Common myeloid progenitor, CD34-positive (primary cell): ENCODE measurements at places on chromosomes 7 and 10.

DNA sequence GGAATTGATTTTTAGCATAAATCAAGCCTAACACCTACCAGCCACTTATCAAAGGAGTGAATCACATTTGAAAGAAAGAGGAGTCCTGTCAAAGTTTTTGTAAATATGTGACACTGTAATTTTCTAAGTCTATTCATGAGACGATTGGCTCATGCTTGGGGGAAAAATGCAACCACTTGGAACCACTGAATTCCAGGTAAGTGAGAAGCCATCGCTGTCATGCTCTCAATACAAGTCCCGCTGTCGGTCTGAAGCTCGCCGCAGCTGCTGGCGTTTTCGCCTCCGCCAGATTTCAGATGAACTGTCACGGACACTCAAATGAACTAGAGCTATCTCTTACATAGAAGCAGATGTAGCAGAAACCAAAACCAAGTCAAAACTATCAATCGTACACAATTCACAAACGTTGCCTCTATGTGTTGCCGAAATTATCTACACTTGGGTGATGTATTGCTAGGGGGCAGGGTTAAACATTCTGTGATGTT lies 279.8 kb upstream of the FZD8 start:
- no peak for DNase-seq

GRCh38 chr10:119253433-119254174 lies 46.2 kb downstream of the GRK5 start:
- no peak for DNase-seq

- DNase-seq, result no peak
Measured at GRCh38 chr7:140557809-140558518, 78.7 kb upstream of the MKRN1 start.

- DNase-seq, result peak; percentile 36
Measured at GRCh38 chr10:8435186-8436055, 380.9 kb downstream of the GATA3 start.

GRCh38 chr10:93068411-93069244 lies 5.1 kb upstream of the CYP26A1 start:
- DNase-seq, result peak; percentile 59

- DNase-seq, result no peak
Measured at GRCh38 chr10:114681542-114681941, 23.5 kb upstream of the ABLIM1 start.

GRCh38 chr10:68135922-68136792 lies 26.9 kb downstream of the MYPN start:
- DNase-seq, result no peak

GRCh38 chr10:131787961-131788360 lies 112.8 kb upstream of the PPP2R2D start:
- no peak for DNase-seq

- no peak for DNase-seq
Measured at GRCh38 chr10:112811741-112812551, 138.1 kb upstream of the TCF7L2 start.

GRCh38 chr10:10044922-10045764 lies 972.5 kb upstream of the CELF2 start:
- DNase-seq, result no peak

- peak; percentile 50 for DNase-seq
Measured at GRCh38 chr7:116671681-116672595, at the start of gene MET. MET (plus strand) TSS chr7:116672196; CDS start chr7:116699085, 26,889 bp downstream.

- DNase-seq, result peak; percentile 2
Measured at GRCh38 chr10:34262985-34263384, 552.1 kb downstream of the PARD3 start.

DNA sequence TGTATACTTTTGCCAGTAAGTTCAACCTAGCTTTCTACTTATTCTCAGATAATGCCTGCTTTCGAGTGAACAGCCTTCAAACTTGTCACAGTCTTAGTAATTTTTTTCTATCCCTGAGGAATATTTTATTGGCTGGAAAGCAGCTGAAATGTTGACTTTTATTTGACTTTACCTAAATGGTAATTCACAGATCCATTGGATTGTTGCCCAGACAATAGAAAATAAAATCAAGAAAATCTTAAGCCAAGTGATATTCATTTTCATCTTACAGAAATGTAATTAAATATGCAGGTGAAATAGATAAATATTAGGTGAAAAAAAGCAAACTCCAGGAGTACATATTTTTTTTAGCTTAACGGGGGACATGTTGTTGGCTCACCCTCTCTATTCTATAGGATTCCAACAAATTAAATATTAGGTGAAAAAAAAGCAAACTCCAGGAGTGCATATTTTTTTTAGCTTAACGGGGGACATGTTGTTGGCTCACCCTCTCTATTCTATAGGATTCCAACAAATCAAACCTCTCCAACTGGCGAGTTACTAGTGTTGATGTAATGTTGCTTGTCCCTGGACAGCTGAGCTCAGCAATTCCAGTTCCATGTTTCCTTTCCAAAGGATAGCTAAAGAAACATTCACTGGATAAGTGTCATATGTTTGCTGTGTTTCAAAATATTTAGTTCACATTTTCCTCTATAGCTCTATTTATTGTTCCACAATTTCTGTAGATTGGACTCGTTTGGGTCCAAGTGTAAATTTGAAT lies 4.2 kb downstream of the TMEM26 start:
- DNase-seq, result no peak

- peak; percentile 39 for DNase-seq
Measured at GRCh38 chr10:77036993-77037734, 600.4 kb downstream of the KCNMA1 start.

GRCh38 chr10:93867525-93867924 lies 26.3 kb upstream of the SLC35G1 start:
- no peak for DNase-seq

GRCh38 chr10:110629680-110630191 lies 14.4 kb upstream of the RBM20 start:
- DNase-seq, result no peak

DNA sequence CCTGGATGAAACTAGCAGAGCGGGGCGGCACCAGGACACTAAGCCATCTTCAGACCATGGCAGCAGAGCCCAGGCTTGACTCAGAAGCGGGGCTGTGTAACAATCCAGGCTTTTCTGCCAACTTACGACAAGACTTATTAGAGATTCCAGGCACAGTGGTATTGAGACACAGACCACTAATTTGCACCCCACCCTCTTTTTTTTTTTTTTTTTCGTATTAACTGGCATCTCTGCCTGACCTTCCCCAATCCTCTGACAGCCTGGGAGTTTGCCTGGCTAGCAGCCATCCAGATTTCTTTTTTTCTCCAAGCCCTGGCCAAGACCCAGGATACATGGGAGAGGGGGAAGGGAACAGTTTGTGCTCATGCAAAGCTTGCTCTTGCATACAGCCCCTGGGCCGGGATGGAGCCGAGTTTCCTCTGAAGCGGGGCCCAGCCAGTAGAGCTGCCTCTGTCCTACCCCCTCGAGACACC lies 182.4 kb downstream of the PLXNA4 start:
- no peak for DNase-seq

DNA sequence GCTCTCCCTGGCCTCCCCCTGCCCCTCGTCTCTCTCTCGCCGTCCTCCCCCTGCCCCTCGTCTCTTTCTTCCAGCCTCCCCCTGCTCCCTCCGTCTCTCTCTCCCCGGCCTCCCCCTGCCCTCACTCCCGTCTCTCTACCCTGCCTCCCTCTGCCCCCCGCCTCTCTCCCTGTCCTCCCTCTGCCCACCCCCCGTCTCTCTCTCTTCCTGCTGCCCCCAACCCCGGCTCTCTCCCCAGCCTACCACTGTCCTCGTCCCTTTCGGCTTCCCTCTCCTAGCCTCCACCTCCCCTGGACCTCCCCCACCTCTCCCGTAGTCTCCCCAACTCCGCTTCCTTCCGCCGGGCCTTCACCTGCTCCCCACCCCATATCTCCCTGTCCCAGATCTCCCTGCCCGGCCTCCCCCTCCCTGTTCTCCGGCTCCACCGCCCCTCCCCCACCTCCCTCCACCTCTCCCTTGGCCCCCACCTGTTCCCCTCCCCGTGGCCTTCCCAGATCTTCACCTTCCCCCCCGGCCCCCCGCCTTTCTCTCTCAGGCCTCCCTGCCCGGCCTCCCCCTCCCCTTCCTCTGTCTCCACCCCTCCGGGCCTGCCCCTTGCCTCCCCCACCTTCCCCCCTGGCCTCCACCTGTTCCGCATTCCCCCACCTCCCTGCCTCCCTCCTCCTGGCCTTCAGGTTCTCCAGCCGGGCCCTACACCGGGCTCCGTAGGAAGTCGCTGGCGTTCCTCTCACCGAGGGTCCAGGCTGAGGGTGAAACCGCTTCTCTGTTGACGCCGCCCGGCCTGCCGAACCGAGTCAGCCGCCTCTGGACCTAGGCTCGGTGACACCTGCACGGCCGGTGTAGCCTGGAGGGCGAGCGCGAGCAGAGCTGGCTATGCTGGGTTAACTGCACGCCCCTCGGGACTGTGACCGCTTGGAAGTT lies 1.2 kb downstream of the GET4 start:
- peak; percentile 30 for DNase-seq

- no peak for DNase-seq
Measured at GRCh38 chr10:50293513-50294313, 42.4 kb upstream of the ASAH2 start.

DNA sequence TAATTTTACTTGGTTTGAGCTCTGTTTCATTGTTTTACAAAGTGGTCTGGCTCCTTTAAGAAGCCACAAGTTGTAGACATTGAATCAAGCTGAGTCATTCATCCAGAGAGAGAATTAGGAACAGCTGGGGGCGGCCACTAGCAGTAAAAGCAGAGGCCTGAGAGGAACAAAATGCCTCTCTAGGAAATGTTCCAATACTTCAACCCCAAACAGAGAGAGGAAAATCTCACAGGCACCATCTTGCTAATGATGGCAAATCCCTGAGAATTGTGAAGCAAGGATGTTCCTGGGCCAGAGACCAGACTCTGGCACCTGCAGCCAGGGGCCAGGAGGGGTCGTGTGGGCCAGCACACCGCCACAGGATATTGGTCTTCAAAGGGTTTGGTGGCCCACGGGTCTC lies 26.5 kb upstream of the TRIL start:
- peak; percentile 43 for DNase-seq

DNA sequence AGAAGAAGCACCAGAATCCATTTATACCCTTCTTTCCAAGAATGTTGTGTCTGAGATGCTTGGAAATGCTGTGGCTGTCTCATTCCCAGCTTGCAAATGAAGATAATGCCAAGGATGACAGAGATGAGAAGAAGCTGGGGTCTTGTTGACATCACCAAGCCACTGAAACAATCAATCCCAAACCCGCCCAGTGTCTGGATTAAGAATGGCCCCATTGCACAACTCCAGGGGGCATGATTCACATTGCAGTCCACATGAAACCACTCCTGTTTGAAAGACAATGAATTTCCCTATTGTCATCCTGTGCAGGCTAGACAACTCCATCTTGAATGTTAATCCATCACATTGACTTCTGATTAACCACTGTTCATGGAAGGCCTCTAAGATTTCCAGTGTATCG lies 28.6 kb downstream of the SORBS1 start:
- DNase-seq, result no peak

GRCh38 chr10:89236226-89236797 lies 15.3 kb downstream of the LIPA start:
- no peak for DNase-seq

GRCh38 chr7:155781433-155781832 lies 30.8 kb downstream of the SHH start:
- no peak for DNase-seq

GRCh38 chr7:101179117-101179516 lies 976 bp downstream of the NAT16 start:
- DNase-seq, result no peak

DNA sequence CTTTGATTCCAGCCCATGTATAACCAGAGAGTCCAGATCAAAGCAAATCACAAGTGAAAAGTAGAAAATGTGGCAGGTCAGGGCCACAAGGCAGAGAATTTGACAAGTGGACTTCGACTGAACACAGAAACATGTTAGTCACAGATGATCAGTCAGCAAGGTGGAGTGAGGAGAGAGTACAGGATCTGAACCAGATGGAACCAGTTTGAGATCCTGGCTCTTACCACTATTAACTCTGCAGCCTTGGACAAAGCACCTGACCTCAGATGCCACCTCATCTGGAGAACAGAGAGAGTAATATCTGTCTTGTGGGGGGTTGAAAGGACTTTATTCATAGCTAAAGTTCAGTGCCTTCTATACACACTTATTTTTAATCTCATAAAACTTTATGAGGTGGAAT lies 4.4 kb downstream of the MRLN start:
- no peak for DNase-seq

GRCh38 chr10:62048919-62049623 lies 147.6 kb downstream of the ARID5B start:
- DNase-seq, result no peak

DNA sequence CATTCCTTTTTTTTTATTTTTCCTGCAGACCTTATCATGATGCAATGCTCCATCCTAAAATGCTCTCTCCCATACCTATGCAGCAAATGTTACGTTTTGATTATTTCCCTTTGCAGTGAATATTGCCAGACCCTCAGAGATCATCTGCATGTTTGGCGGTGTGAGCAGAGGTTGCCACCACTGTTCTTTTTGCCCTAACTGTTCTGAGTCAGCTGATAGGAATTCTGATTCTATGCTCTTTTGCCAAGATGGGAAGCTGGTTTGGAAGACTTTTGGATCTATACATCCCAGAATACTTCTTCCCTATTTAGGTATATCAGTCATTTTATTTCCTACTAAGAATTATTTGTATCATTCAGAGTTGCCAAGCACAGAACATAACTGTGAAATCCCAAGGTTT lies 130.5 kb downstream of the KLF6 start:
- no peak for DNase-seq

GRCh38 chr7:92813390-92814024 lies 22.9 kb downstream of the CDK6 start:
- peak; percentile 68 for DNase-seq

- DNase-seq, result peak; percentile 13
Measured at GRCh38 chr10:97279121-97279815, 13.2 kb downstream of the ARHGAP19 start.

- DNase-seq, result no peak
Measured at GRCh38 chr10:22479419-22479818, 134.1 kb downstream of the SPAG6 start.

DNA sequence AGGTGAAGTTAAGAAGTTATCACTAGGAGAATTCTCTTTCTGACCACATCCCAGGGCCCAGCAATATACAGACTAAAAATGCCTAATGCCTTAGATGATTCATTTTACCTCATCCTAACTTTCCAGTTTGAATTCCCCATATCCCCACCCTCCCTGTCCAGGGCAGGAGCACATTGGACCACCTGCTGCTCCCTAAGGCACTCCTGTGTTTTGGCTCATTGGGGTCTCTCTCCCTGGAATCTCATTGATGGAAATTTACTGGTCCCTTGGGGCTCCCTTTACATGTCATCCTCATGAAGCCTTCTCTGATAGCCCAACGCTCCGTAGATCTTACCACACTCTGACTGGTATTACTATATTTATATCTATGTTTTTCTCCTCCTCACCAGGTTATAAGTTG lies 2.7 kb downstream of the IL2RA start:
- no peak for DNase-seq

DNA sequence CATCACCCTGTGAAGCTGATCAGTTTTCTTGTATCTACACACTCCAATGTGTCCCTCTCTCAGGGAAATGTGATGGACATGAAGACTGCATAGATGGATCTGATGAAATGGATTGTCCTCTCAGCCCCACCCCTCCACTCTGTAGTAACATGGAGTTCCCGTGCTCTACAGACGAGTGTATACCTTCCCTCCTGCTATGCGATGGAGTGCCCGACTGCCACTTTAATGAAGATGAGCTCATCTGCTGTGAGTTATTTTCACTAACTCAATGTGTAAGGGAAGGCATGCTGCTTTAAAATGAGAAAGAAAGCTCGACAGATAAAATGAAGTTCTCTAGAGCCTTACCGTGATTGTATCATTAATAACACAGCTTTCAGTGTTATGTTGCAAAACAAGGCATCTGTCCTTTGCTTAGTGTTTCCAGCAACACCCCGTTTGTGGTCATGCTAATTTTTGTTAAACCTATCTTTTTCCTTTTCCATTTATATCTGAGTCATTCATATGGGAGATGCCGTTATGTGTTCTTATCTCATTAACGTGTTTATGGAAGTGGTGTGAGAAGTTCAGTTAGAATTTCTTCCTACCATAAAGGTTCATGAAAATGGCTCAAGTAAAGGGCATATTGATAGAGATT lies 220.9 kb upstream of the PLXDC2 start:
- DNase-seq, result peak; percentile 15
